ENCODE measurements at places on chromosomes 6 and 20. TPM values are rescaled to one million over a fixed set of nuclear protein-coding genes. Genes with fewer than 3 reads are reported as not detected.

Gene POFUT1
- 47.5 TPM for total RNA-seq

Gene SCRT2
- total RNA-seq = 4.1 TPM

Gene MANEA
- 12.8 TPM for total RNA-seq

Gene BTN1A1
- not detected for total RNA-seq

Gene KCNK16
- not detected for total RNA-seq

Gene GTF3C6
- 134 TPM for total RNA-seq

Gene HEBP2
- 31.5 TPM for total RNA-seq

Gene CARMIL1
- total RNA-seq = 5.0 TPM

Gene ECT2L
- total RNA-seq = not detected

Gene TRERF1
- total RNA-seq = 14.0 TPM

Gene DNMT3B
- 58.0 TPM for total RNA-seq

Gene MAP1LC3A
- total RNA-seq = 17.5 TPM

Gene PKIB
- total RNA-seq = 86.4 TPM

Gene IL20RA
- total RNA-seq = not detected

Gene RPS10
- 1,641 TPM for total RNA-seq

Gene CYB5R4
- total RNA-seq = 17.3 TPM

Gene ANKRD66
- not detected for total RNA-seq

Gene RAD21L1
- not detected for total RNA-seq

Gene PEX7
- total RNA-seq = 5.3 TPM

Gene ACOT8
- 15.3 TPM for total RNA-seq

Gene COX4I2
- total RNA-seq = not detected

Gene MCHR2
- total RNA-seq = not detected

Gene MAPK13
- total RNA-seq = 2.0 TPM

Gene TGM3
- total RNA-seq = 0.43 TPM

Gene MYT1
- 4.3 TPM for total RNA-seq

Gene NINL
- 41.2 TPM for total RNA-seq

Gene VGLL2
- 0.16 TPM for total RNA-seq

Gene LTA
- total RNA-seq = 0.26 TPM

Gene SLC44A4
- total RNA-seq = 0.32 TPM

Gene PRL
- not detected for total RNA-seq

Gene HRH3
- 0.86 TPM for total RNA-seq

Gene AFG1L
- 8.2 TPM for total RNA-seq

Gene HTR1E
- total RNA-seq = not detected

Gene FAXC
- total RNA-seq = 26.7 TPM

Gene LAMP5
- total RNA-seq = 0.98 TPM

Gene BMP2
- total RNA-seq = 0.84 TPM

Gene HDGFL1
- not detected for total RNA-seq
